ENCODE measurements at places on chromosomes 7 and 10.

DNA sequence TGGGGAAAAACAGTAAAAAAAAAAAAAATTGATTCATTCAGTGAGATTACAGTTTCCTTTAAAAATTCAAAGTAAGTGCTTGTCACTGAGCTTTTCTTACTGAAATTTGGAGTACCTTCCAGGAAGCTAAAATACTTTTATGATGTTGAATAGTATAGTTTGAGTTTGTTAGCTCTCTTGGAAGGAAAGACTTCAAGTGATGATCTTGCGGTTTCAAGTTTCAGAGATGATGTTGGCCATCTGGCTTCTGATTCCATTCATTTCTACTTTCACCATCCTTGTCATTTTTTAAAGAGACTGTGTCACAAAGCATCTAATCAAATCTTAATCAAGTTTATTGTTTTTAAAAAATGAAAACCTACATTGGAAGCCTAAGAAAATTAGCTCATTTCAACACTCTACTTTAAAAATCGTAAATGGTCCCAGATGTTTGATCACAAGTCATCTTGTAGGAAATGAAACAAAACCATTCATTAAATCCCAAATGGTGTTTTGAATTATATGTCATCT lies 4.9 kb upstream of the HERPUD2 start:
- no peak for DNase-seq

GRCh38 chr7:111841596-111842205 lies 279.4 kb upstream of the IMMP2L start:
- no peak for DNase-seq

DNA sequence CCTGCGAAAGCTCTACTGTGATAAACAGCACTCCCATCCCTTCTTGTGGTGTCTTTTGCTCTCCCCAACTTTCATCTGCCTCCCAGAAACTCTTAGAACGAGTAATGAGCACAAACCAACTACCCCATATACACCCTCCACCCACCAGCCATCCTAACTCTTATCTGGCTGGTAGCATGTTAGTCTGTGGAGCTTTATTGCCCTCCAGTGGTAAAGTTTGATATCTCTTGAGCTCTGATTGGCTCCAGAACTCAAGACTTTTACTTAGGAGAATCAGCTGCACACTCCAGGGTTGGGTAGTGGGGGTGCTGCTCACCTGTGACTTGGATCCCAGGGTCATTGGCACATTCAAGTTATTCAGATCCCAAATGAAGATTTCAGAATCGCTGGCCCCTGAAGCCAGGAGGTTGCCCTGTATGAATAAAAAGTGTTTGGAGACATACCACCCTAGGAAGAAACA lies 10.9 kb downstream of the SEC31B start:
- peak; percentile 19 for DNase-seq

DNA sequence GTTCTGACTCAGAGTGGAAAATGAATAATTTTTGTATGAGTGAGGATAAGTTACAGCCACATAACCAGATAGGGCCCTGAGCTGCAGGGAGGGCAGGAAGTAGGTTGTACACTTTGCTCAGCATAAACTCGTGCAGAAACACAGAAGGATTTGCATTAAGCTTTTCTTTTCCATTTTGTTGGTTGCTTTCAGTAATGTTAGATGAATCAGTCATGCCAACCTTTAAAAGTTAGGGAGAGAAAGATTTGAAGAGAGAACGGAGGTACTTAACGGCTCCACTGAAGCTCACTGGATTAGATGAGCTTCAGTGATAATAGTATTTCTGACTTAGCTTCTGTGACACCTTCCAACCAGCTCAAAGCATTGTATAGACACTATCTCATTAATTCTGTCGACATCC lies 348.1 kb downstream of the GATA3 start:
- no peak for DNase-seq

GRCh38 chr7:111164442-111164841 lies 73.5 kb downstream of the LRRN3 start:
- DNase-seq, result no peak

GRCh38 chr7:196283-196682 lies 3.9 kb downstream of the FAM20C start:
- DNase-seq, result no peak
